ENCODE measurements at places on chromosomes 3 and 15.

GRCh38 chr3:195802261-195802701 lies 9.4 kb downstream of the MUC4 start:
- no peak for DNase-seq

DNA sequence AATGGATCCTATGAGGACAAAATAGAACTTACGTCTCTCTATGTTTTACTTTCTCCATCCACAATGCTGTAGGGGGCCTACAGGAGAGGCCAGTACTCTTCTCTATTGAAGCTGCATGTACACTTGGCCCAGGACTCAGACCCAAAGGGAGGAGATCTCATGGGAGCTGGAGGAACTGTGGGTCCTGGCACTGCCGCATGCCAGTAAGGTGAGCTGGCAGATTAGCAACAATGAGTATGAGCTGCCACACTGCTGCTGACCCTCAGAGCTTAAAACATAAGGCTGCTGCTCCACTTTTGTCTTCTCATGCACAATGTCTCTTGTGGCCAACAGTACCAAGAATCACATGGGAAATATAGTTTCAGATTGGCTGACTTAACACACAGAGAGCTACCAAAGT lies 57.8 kb upstream of the TBC1D5 start:
- no peak for DNase-seq

DNA sequence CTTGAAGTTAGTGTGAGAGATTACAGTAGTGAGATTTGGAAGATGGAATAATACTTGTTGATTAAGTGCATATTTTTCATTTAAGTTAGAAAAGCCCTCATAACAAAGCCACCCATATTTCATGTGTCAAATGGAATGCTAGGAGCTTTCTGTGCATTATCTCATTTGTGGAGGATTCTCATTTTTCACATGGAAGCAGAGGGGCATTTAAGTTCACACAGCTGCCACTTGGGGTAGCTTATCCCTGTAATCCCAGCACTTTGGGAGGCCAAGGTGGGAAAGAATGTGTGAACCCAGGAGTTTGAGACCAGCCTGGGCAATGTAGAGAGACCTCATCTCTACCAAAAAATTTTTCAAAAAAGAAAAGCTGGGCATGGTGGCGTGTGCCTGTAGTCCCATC lies 55.2 kb downstream of the RAB7A start:
- DNase-seq: no peak

DNA sequence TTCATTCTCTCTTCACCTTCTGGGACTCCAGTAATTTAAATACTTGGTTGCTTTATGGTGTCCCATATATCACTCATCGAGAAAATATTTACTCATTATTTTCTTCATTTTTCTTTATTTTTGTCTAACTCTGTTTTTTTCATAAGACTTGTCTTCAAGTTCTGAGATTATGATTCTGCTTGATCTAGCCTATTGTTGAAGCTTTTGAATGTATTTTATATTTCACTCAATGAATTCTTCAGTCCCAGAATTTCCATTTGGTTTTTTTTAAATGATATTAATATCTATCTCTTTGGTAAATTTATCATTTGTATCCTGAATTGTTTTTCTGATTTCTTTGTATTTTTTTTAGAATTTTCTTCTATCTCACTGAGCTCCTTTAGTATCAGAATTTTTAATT lies 117.0 kb downstream of the LRRK1 start:
- DNase-seq: no peak

DNA sequence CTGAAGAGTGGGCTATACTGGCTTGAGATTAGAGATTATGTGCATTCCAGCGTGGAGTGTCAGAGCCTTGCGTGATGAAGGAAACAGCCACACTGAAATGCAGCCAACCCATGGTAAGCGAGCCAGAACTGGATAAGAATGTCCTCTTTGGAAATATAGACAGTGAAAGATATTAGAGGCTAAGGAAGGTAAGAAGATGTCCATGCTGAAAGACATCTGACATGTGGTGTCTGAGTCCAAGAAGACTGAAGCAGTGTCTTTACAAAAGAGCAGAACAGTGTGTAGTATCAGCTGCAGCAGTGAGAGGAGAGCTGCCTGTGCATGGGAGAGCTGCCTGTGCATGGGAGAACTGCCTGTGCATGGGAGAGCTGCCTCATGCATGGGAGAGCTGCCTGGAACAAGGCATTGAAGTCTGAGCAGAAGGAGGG lies 672.2 kb downstream of the DIPK2A start:
- DNase-seq: no peak

DNA sequence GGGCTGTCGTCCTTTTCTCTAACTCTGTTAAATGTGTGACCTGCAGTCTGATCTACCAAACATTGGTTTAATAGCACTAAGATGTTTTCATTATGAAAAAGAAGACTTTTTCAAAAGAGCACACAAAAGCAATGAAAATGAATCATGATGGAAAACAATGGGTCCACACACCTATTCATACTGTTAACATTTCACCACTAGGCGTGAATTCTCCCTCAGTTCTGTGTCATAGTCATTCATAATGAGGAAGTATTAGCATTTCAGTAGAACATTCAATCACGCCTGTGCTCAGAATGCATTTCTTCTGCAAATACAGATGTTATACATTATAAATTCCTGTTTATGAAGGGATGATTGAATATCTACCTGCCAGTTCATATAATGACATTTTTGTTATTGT lies 35.9 kb downstream of the EIF4E3 start:
- no peak for DNase-seq
